ENCODE measurements at places on chromosomes 1 and 21.

GRCh38 chr1:45516036-45516435 lies 5.6 kb downstream of the PRDX1 start:
- DNase-seq = no peak

- DNase-seq = no peak
These were observed 23.7 kb upstream of the RAVER2 start for GRCh38 chr1:64721135-64721534.

DNA sequence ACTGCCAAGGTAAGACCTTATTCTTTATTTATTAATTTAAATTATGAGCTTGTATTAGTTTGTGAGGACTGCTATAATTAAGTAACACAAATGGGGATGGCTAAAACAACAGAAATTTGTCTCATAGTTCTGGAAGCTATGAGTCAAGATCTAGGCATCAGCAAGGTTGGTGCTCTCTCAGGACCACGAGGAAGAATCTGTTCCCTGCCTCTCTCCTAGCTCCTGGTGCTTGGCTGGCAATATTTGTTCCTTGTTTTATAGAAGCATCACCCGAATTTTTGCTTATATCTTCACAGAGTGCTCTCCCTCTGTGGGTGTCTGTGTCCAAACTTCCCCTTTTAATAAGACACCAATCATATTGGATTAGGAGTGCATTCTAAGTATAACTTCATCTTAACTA lies 41.4 kb upstream of the CCDC190 start:
- no peak for DNase-seq

DNA sequence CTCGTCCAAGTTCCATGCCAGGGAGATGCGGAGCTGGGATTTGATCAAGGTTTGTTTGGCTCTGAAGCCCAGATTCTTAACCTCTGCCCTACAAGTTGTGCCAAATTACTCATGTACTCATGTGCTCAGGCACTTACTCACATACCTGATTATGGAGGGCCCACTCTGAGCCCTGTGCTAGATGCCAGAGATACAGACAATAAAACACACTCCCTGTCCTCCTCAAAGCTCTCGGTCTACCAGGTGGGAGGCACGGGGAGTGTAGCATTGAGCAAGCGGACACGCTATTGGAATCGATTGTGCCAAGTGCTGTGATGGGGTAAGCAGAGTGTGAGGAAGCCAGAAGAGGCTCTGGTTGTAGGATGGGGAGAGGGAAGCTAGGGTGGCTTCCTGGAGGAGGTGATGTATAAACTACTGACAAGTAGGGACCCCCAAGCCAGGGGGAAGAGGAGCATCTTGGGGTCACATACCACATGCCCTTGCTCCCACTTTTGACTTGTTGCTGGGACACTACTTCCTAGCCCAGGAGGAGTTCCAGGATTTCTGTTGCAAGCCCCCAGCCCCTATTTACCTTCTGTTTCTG lies 49.8 kb upstream of the IFNLR1 start:
- DNase-seq = no peak

GRCh38 chr1:52633291-52633754 lies 355 bp downstream of the SHISAL2A start:
- DNase-seq = no peak

GRCh38 chr1:65175171-65176055 lies 27.4 kb downstream of the AK4 start:
- DNase-seq = no peak

DNA sequence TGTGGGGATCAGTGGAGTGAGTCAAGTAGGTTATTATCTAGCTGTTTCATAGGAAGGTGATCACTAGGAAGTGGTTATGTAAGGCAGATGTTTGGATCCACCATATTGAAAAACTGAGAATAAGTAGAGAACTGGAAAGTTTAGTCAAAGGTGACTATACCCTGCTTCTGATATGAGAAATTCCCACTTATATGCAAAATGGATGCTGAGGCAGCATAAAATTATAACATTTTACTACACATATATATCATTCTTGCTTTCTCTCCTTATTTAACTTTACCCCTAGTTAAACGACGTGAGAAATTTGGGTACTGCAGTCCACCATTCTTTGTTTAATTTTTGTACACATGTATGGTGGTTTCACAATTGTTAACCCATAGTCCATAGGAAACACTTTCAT lies 142.4 kb downstream of the ADGRL4 start:
- DNase-seq = no peak

All from breast epithelium (tissue), 4 donors.